ENCODE measurements at places on chromosomes 13 and 19. TPM values are rescaled to one million over a fixed set of nuclear protein-coding genes. Genes with fewer than 3 reads are reported as not detected.

DNA sequence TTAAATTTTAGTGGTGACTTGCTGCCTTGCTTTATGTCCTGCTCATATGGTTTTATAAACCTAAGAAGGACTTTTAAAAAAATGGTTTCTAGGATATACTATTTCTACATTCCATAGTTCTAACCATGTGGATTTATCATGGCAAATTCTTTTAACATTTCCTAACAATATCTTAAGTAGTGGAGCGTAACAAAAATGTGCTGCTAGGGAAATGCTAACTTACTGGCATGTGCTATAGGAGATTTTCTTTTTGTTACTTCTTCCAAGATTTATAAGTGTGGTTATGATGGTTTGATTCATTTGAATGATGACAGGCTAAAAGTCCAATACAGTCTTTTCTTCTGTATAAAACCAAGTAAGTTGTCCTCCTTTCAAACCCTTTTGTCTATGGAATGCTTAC is 713.7 kb downstream of the SLITRK1 start:
- DNase-seq = no peak

GRCh38 chr19:5977222-5977784 is 637 bp downstream of the RANBP3 start:
- DNase-seq = no peak

- peak; percentile 57 for DNase-seq
These were observed 11.9 kb upstream of the PRKD2 start for GRCh38 chr19:46728693-46729339.

The ADAMTSL5 gene
- total RNA-seq = 5.5 TPM

GRCh38 chr19:28409859-28410258 is 803.1 kb downstream of the UQCRFS1 start:
- DNase-seq = no peak

The RFC3 gene
- 56.5 TPM for total RNA-seq

- no peak for DNase-seq
These were observed 397 bp downstream of the DACT3 start for GRCh38 chr19:46660551-46661019.

- DNase-seq = no peak
These were observed 207.4 kb upstream of the RFC3 start for GRCh38 chr13:33610438-33611120.

DNA sequence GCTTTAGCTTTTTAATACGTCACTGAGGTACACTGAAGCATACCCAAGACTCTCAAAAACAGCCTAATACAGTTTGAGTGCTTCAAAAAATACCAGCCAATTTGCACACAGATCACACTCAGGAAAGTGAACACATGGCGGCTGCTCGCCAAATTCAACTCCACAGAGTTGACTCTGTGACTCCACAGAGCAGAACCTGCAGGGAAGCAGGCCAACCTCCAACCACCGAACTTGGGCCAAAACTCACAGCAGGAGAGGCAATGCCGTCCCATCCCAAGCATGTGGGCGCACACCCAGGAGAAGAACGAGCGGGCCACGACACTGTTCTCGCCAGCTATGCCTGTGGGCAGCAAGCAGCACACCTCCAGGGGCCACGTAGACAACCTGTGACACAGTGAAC is 21.1 kb downstream of the ELL start:
- no peak for DNase-seq

- no peak for DNase-seq
These were observed 24.0 kb downstream of the ZBTB7A start for GRCh38 chr19:4042731-4043082.

The DGKH gene
- total RNA-seq = 10.3 TPM

The NLRP7 gene
- not detected for total RNA-seq

GRCh38 chr13:47186471-47186870 is 289.6 kb upstream of the HTR2A start:
- DNase-seq = no peak

DNA sequence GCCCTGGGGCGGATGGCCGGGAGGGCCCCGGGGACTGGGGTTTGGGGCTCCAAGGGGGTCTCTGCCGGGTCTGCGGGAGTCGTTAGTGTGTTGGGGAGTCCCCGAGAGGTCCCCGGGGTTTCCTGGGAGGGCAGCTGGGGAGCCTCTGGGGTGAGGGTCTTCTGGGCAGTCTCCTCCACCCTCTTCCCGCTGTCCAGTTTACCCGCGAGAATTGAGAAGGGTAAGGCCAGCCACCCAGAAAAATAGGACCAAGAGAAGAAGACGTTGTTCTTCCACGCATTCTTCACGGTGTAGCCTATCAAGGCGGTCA is 1.0 kb upstream of the ETFB start:
- DNase-seq = no peak

The SIGLEC9 gene
- 1.4 TPM for total RNA-seq

DNA sequence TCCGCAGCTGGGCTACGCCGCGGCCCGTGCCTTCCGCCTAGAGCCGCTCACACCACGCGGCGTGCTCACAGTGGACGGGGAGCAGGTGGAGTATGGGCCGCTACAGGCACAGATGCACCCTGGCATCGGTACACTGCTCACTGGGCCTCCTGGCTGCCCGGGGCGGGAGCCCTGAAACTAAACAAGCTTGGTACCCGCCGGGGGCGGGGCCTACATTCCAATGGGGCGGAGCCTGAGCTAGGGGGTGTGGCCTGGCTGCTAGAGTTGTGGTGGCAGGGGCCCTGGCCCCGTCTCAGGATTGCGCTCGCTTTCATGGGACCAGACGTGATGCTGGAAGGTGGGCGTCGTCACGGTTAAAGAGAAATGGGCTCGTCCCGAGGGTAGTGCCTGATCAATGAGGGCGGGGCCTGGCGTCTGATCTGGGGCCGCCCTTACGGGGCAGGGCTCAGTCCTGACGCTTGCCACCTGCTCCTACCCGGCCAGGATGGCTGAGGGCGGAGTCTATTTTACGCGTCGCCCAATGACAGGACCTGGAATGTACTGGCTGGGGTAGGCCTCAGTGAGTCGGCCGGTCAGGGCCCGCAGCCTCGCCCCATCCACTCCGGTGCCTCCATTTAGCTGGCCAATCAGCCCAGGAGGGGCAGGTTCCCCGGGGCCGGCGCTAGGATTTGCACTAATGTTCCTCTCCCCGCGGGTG is 7.4 kb downstream of the DBP start:
- no peak for DNase-seq

DNA sequence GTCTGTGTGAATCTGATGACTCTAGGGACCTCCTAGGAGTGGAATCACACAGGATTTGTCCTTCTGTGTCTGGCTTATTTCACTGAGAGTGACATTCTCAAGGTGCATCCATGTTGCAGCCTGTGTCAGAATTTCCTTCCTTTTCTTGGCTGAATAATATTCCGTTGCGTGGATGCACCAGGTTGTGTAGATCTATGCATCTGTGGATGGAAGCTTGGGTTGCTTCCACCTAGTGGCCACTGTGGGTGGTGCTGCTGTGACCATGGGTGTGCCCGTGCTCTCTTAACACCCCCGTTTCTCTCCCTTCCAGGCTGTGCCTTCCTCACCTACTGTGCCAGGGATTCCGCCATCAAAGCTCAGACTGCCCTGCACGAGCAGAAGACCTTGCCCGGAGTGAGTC is 26.2 kb downstream of the CELF5 start:
- DNase-seq = no peak

GRCh38 chr13:50613356-50613831 is 230.1 kb downstream of the DLEU7 start:
- no peak for DNase-seq

- DNase-seq = peak; percentile 37
These were observed at the start of gene PGPEP1 for GRCh38 chr19:18340190-18340989. TSS of gene PGPEP1 (plus strand) at chr19:18340598. CDS start at chr19:18340682, 84 bp downstream.

DNA sequence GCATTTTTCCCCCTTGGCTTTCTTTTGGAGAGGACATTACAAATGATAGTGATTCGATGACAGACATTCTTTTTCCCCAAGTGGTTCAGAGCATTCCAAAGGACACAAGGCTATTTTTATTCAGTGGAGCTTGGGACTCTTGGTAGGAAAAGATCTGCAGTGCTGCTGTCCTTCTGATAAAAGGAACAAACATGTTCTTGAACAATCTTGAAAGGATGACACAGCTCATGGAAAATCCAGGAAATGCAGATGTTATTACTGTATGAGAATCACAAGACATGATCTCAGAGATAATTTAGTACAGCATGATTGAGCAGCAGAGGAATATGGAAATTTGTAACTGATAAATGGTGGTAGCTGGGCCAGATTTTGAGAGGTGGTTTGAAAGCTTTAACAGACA is 96.2 kb upstream of the RFC3 start:
- DNase-seq = peak; percentile 4

- no peak for DNase-seq
These were observed 42.8 kb downstream of the TRPM4 start for GRCh38 chr19:49200238-49200862.

The PRTN3 gene
- not detected for total RNA-seq

The ZNF724 gene
- total RNA-seq = 6.5 TPM

- no peak for DNase-seq
These were observed 29.5 kb upstream of the NFIC start for GRCh38 chr19:3336680-3337523.

GRCh38 chr13:109157275-109157674 is 527.9 kb downstream of the MYO16 start:
- no peak for DNase-seq

DNA sequence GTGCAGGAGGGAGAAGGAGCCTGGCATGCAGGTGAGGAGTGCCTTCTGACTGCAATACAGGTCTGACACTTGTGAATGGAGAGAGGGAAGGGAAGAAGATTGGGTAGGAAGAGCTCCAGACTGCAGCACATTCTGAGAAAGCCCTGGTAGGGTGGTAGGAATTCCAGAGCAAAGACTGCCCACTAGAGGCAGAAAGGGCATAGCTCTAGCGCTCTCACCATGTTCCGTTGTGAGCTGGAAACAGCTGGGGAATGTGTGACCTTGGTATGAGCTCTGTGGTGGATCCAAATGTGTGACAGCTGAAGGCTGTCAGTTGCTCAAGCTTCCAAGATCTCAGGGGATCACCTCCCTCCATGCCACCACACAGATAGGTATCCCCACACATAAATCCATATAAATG is 2.9 kb upstream of the MTUS2 start:
- DNase-seq = no peak

The NFIX gene
- 12.4 TPM for total RNA-seq

DNA sequence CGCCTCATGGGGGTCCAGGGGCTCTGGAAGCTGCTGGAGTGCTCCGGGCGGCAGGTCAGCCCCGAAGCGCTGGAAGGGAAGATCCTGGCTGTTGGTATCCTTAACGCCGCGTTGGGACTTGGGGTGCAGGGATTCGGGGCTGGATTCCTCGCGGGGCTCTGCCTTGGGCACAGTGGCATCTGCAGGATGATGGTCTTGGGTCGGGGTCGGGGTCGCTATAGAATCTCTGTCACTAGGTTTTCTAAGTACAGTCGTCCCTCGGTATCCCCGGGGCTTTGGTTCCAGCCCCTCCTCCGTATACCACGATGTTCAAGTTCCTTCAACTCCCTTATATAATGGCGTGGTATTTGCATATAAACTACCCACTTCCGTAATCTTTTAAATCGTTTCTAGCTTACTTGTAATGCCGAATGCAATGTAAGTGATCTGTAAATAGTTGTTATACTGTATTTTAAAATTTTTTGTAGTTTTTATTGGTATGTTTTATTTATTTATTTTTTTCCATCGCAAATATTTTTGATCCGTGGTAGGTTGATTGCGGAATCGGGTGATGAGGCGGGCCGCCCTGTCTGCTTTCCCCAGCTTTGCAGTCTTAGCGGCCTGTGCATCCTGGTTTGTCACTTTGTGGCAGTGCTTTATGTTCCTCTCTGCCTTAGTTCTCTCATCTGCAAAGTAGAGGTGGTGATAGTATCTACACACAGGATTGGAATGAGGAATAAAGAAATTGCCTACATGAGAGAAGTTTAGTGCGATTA is 606 bp downstream of the ERCC5 start:
- peak; percentile 30 for DNase-seq

GRCh38 chr19:47176627-47177090 is 46.0 kb downstream of the SAE1 start:
- DNase-seq = peak; percentile 89

The ZNF560 gene
- total RNA-seq = 0.47 TPM

- peak; percentile 14 for DNase-seq
These were observed 29.1 kb upstream of the POP4 start for GRCh38 chr19:29576761-29577648.

Measured in HT1080 (cell line).